ENCODE measurements at places on chromosomes 7 and 10. TPM values are rescaled to one million over a fixed set of nuclear protein-coding genes. Genes with fewer than 3 reads are reported as not detected.

Gene CDK14
- 43.2 TPM for total RNA-seq

Gene ANXA7
- total RNA-seq: 80.9 TPM

Gene CPA1
- not detected for total RNA-seq

Gene SEMA3E
- total RNA-seq: under 0.01 TPM

Gene PRSS1
- not detected for total RNA-seq

Gene DNAJB9
- total RNA-seq: 28.4 TPM

Data from upper lobe of left lung (tissue), 6 donors.